ENCODE measurements at places on chromosomes 12 and 14. TPM values are rescaled to one million over a fixed set of nuclear protein-coding genes. Genes with fewer than 3 reads are reported as not detected.

The PHETA1 gene
- polyA plus RNA-seq: 25.4 TPM

The GPR65 gene
- 1.9 TPM for polyA plus RNA-seq

The KRT75 gene
- polyA plus RNA-seq: not detected

The SERPINA9 gene
- not detected for polyA plus RNA-seq

The RASSF8 gene
- polyA plus RNA-seq: 28.7 TPM

The KLRC2 gene
- polyA plus RNA-seq: not detected

The PAX9 gene
- not detected for polyA plus RNA-seq

The MANSC1 gene
- polyA plus RNA-seq: 3.9 TPM

The AQP6 gene
- polyA plus RNA-seq: 1.1 TPM

The MUCL1 gene
- polyA plus RNA-seq: not detected

The DDX51 gene
- 29.9 TPM for polyA plus RNA-seq

The OASL gene
- polyA plus RNA-seq: 1.3 TPM

The LPAR5 gene
- 1.3 TPM for polyA plus RNA-seq

The GPRC5A gene
- polyA plus RNA-seq: 2.3 TPM

The CEP170B gene
- polyA plus RNA-seq: 13.0 TPM

The PPM1H gene
- polyA plus RNA-seq: 0.81 TPM

The SERPINA10 gene
- polyA plus RNA-seq: 0.13 TPM

The HCAR3 gene
- not detected for polyA plus RNA-seq

The SUOX gene
- polyA plus RNA-seq: 27.7 TPM

The HOXC9 gene
- polyA plus RNA-seq: 7.3 TPM

The B4GALNT3 gene
- 30.5 TPM for polyA plus RNA-seq

The C1S gene
- polyA plus RNA-seq: 229 TPM

The EPS8 gene
- 27.3 TPM for polyA plus RNA-seq

The FAM161B gene
- polyA plus RNA-seq: 5.2 TPM

The MFAP5 gene
- polyA plus RNA-seq: 16.5 TPM

The CCDC175 gene
- not detected for polyA plus RNA-seq

The OTX2 gene
- polyA plus RNA-seq: not detected

The KCNA1 gene
- polyA plus RNA-seq: not detected

The GDF3 gene
- 0.16 TPM for polyA plus RNA-seq

The KCNC2 gene
- not detected for polyA plus RNA-seq

The FGF23 gene
- 0.13 TPM for polyA plus RNA-seq

The EIF2S3B gene
- 0.10 TPM for polyA plus RNA-seq

The VDR gene
- polyA plus RNA-seq: 15.8 TPM

The SIRT4 gene
- polyA plus RNA-seq: 5.1 TPM

The GLIPR1L1 gene
- polyA plus RNA-seq: not detected

The NEDD1 gene
- 3.5 TPM for polyA plus RNA-seq

The JKAMP gene
- polyA plus RNA-seq: 17.7 TPM

The RNFT2 gene
- 11.4 TPM for polyA plus RNA-seq

The PLEKHD1 gene
- 0.04 TPM for polyA plus RNA-seq

The FBRSL1 gene
- 62.3 TPM for polyA plus RNA-seq

The CLEC6A gene
- polyA plus RNA-seq: not detected

The KLRG1 gene
- polyA plus RNA-seq: 2.0 TPM

The CHGA gene
- 1,069 TPM for polyA plus RNA-seq

The ALDH2 gene
- polyA plus RNA-seq: 52.2 TPM

The KRT85 gene
- polyA plus RNA-seq: not detected

The AACS gene
- 27.7 TPM for polyA plus RNA-seq

The GSG1 gene
- not detected for polyA plus RNA-seq

Measured in adrenal gland (tissue), 19 donors.